B cell (primary cell): ENCODE measurements at places on chromosomes 6 and 20.

- no peak for DNase-seq
Observed at GRCh38 chr20:20207291-20207690, 155.0 kb downstream of the CFAP61 start.

DNA sequence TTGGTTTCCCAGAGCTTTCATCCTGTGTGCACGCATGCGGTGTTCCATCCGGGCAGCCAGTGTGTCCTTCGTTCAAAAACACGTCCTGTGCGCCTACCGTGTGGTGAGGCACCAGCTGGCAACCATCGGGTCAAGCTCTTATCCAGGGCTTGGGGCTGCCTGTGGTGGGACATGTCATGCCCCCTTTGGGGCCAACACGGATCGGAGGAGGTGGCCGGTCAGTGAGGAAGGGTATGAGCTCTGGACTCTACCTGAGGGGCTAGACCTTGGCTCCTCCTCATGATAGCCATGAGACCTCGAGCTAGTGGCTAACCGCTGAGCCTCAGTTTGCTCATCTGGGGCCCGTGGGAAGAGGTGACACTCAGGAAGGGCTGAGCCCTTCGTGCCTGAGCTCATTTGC is 158.5 kb upstream of the PMEPA1 start:
- no peak for DNase-seq

DNA sequence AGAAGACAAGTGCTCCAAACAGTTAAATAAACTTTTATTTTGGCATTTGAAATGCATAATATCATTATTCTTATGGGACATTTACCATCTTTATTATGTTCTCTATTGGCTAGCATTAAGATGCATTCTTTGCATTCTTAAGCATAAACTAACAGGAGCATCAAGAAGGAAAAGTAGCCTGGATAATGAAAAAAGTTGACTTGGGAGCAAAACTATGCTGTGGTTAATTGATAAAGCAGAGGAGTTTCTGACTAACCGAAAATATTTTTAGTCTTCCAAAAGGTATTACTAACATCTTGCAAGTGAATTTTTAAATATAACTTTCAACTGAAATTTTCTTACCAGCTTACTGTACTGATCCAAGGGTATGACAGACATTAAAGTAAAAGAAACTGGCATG is 140.3 kb downstream of the FLRT3 start:
- DNase-seq: no peak

DNA sequence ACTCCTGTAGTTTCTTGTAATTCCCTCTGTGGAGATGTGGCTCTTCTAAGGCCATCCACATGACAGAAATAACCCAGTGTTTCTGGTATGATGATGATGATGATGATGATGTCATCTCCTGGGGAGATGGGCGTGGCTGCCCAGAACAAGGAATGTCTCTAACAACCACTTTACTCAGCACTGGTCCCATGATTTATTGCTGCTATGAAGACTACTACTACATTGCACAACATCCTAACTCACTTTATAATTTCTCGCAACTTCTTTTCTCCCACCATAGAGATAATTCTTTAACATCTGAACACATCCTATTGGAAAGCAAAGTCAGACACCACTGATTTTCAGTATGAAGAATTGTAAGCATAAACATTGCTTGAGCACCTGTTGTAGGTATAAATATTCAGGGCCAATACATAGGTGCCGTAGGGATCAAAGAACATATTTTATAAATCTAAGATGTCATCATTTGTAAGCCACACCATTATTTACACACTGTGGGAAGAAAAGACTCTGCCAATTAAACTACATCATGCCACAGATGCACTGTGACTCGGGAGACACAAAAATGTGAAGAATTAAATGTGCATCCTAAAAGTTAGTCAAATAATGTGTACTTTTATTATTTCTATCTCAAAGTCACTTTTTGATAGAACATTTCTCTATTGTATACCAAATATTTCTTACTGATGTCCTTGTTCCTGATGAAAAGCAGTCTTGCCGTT is 6.4 kb downstream of the TPMT start:
- DNase-seq: no peak

- no peak for DNase-seq
Observed at GRCh38 chr20:2755451-2756055, 44.9 kb downstream of the CPXM1 start.

DNA sequence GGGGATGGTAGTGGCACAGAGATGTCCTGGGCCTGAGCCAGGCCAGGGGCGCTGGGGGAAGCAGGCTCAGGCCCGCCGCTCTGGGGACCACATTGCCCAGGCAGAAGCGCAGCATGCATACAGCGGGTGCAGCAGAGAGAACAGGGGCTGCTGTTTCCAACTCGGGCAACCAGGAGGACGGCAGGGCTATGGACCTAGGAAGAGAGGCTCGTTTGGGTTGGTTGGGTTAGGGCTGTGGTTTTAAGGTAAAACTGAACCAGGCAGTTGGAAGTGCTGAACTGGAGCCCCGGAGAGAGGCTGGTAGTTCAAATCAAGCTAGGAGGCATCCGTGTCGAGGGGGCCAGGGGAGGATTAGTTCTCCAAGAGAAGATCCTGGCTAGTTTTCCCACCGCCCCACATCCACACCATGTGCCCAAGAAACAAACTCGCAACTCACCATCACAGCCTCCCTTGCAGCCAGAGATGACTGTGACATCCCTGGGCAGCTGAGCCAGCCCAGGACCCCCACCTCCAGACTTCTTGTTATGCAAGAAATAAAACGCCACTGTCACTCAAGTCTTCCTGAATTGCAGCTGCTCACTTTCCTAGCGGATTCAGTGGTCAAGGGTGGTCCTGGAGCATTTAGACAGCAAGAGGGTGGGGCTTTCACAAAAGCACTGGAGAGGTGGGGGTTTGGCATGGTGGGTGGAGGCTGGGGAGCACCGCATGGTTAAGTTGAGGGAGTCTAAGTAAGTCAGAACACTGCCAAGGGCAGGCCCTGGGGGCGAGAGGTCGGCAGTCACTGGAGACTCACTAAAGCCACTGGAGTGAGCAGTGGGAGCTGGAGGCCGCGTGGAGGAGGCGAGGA is 161.2 kb downstream of the GRM4 start:
- DNase-seq: no peak

- DNase-seq: no peak
Observed at GRCh38 chr20:40251284-40251932, 437.6 kb downstream of the MAFB start.

DNA sequence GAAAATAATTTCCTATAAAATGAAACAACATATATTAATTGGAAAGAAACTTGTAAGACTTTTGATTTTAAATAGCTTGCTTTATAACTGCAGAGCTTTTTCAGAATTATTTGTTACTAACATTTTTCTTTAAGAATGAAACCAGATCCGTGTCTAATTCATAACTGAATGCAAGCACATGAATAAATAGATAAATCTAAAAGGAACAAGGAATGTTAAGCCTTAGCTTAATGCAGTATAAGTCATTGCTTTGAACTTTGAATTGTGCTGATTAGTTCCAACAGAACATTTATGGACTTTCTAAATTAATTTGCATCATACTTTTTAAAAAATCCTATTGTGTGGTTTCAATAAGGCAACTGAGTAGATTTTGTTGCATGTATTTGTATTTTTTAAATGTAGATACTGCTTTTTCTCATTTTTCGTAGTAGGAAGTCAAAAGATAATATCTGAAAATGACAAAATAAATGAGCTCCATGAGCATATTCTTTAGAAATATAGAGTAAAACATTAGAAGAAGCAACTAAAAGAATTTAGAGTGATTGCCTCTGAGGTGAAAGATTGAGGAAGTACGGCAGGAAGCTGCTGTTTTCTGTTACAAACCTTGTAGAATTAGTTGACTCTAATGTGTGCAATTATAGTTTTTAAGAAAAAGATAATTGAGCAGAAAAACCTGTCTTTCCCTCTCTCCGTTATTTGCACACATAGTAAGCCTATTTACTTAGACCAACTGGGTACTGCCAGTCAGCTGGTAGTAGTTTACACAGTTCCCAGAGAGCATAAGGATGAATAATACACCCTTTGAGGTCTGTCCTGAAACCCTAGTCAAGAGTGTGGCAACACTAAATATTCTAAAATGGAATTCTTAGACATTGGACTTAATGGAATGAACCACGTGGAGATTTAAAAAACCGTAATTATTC is 32.6 kb upstream of the SLC35D3 start:
- DNase-seq: no peak

DNA sequence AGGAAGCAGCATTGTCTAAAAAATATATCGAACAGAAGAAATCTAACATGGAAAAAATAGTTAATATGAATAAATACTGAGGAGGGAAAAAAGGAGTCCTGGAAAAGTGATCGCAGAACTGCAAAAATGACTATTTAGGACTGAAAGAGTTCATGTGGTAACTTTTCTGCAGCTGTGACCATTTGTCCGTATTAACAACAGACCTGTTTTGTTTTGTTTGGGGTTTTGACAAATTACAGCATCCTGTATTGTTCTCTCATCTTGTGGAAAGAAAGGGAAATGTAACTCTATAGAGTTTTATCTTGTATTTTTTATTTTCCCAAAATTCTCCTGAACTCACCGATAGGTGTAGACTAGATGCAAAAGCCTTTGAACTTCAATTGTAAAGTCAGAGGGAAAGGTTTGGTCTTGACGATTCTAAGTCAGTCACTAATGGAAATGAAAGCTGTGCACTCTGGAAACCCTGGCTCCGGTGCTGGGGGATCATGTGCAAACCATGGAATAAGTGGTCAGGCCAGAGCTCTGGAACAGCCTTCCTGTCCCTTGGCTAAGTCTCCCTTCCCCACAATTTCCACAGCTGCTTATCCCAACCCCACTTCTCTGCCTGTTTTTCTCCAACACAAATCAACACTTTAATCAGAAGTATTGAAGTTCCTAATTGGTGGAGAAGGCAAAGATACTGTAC is 51.2 kb upstream of the MARCKS start:
- no peak for DNase-seq

DNA sequence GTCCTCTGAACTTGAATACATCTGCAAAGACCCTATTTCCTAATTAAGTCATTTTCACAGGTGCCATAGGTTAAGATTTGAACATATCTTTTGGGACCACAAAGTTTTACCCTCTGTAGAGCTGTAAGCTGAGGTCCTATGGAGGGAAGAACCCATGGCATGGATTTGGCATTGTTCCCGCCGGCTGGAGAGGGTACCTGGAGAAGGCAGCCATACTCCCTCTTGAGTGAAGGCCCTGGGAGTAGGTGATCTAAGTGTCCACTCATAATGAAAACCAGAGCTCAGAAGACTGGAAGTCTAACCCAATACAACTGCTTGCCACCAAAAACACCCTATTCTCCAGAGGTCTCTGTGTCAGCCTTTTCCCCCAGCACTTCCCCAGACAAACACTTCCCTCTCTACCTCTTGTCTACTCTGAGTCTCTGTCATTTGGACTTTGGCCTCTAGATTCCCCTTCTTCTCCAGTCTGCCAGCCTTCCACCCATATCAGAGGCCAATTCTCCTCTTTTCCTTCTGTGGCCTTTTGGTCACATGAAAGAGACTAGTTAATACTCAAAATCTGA is 363.9 kb downstream of the MAFB start:
- DNase-seq: no peak

GRCh38 chr20:21075471-21075870 is 30.7 kb downstream of the LINC00237 start:
- DNase-seq: no peak

- DNase-seq: peak; percentile 63
Observed at GRCh38 chr6:1605004-1605892, 4.5 kb upstream of the FOXC1 start.

GRCh38 chr20:52190437-52191131 is 995 bp downstream of the ZFP64 start:
- peak; percentile 46 for DNase-seq

- no peak for DNase-seq
Observed at GRCh38 chr20:22776369-22776768, 192.0 kb upstream of the FOXA2 start.

DNA sequence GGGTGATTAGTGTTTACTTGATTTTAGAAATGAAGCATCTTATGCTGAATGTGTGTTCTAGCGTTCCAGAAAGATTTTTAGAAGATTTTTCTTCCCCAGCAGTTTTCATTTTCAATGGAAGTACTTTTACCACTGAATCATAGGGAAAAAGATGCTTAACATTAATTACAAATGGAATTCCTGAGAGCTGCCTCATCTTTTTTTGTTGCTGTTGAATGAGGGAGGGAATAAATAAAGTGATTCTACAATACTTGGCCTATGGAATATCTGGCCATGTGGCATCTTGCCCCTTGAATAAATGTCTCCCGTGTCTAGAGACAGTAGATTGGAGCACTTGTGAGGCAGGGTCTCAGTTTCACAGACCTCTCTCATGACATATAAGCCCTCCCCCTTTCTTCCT is 44.1 kb upstream of the SLC22A1 start:
- DNase-seq: no peak

DNA sequence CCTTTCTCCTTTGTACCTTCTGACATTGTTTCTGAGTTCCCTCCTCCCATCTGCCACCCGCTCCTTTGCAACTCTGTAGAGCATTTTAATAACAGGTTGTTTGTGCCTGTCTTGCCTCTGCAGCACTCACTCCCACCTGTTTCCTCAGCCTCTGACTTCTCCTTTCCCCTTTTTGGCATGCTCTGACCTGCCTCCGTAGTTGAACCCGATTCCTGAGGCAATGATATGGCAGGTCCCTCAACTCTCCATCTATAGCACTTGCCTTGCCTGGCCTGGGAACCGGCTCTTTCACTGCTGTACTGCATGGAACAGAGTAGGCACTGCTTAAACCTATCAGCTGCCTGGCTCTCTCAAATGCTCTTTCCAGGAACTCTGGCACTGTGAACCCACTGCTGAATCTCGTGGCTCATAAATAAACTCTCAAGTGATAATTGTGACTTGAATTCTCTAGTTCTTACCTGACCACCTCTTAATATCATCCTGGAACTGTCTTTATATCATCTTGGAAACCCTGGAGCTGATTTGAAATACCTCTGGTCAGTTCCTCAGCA is 50.3 kb downstream of the UTRN start:
- DNase-seq: peak; percentile 64

DNA sequence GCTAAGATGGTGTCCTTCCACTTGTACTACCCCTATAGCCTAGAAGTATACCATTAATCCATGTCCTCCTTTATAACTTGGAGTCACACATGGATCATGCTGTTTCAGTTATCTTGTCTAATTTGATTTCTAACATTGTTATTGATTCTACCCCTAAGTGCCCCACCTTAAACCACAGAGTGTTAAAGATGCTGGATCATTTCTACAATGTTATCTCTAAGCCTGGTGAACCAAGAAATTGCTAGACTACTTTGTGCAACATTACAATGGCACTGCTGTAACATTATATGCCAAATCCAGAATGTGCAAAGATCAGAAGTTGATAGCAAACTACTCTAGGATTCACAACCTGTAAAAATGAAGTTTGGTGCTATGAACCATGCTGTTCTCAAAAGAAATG is 1.7 kb downstream of the CGA start:
- no peak for DNase-seq

GRCh38 chr6:141445928-141446628 is 686.6 kb upstream of the GJE1 start:
- no peak for DNase-seq
